Naive B cell (primary cell): ENCODE measurements at places on chromosomes 12 and 14.

GRCh38 chr14:99513183-99513694, 32.0 kb downstream of the CCNK start:
- DNase-seq, result no peak

DNA sequence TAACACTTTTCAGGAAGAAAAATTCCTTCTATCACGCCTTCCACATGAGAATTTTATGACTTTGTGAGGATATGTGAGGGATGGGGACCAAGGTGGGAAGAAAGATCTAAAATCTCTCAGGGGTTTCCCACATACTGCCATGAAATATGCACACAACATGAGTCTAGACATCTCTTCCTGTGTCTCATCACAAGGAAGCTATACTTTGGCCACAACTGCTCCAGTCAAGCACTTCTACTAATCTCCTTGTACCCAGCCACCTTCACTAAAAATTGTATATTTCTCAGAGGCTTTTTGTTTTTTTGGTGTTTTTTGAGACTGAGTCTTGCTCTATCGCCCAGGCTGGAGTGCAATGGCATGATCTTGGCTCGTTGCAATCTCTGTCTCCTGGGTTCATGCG, 3.2 kb downstream of the OSBPL8 start:
- DNase-seq, result peak; percentile 33

GRCh38 chr14:101939646-101940170, 24.7 kb upstream of the DYNC1H1 start:
- DNase-seq, result no peak

GRCh38 chr12:3611860-3612703, 121.1 kb downstream of the PRMT8 start:
- no peak for DNase-seq

- no peak for DNase-seq
Measured at GRCh38 chr12:131458931-131459772, 251.7 kb upstream of the SFSWAP start.

GRCh38 chr12:107635139-107635538, 50.5 kb upstream of the PWP1 start:
- DNase-seq, result no peak

GRCh38 chr12:11711651-11712327, 62.3 kb downstream of the ETV6 start:
- DNase-seq, result no peak

DNA sequence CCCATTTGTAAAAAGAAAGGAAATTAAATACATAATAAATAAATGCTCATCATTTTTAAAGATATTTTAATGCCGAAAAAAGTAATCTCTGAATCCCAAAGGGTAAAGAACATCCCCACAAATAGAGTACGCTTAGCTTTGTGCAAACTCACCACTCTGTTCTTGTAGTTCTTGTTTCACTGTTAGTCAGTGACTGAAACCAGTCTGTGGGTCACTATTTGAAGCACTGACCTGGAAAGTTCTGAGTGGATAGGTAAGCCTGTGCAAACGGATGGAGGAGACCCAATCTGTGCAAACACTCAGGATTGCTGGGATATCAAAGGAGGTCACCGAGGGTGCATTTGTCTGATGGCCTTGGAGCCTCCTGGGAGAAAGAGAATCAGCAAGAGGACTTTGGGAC, 68.1 kb upstream of the TSPAN11 start:
- no peak for DNase-seq

DNA sequence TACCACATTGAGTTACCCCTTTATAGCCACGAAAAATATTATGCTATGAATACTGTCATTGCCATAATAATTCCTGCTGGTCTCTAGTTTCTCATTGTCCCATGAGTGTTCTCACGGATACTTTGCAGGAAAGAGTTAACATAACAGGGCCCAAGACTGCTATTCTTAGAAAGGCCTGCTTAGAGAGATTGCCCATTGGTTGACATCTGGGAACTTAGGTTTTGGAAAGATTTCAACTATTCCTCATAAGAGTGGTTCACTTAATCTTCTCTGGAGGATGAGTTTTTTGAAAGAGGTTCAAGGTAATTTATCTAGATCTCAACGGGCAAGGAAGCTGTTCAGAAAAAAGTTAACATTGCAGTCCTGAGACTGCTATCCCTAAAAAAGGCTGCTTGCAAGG, 18.4 kb upstream of the PRPF39 start:
- no peak for DNase-seq

DNA sequence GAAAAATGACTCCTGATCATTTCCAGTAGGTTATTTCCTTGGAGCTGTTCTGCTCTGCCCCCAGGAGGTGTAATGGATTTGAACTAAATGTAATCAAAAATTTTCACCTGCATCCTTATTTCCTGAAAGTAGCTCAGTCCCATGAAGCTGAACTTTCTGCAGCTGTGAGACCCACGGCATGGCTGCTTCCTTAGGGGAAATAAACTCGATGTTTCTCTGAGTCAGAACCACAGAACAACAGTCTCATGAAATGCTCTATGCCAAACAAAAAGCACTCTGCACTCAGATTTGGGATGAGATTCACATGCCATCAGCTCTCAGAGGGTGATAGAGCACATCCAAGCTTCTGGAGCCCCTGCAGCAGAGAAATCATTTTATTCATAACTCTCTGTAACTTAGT, 224.1 kb upstream of the PLEKHG7 start:
- no peak for DNase-seq

- no peak for DNase-seq
Measured at GRCh38 chr14:20760950-20761349, 7.3 kb upstream of the EDDM3B start.

- DNase-seq, result peak; percentile 44
Measured at GRCh38 chr14:64823305-64823861, 56.3 kb downstream of the SPTB start.

GRCh38 chr14:85418721-85419120, 111.2 kb upstream of the FLRT2 start:
- no peak for DNase-seq

GRCh38 chr12:122184517-122184916, 1.6 kb downstream of the LRRC43 start:
- DNase-seq, result peak; percentile 48

DNA sequence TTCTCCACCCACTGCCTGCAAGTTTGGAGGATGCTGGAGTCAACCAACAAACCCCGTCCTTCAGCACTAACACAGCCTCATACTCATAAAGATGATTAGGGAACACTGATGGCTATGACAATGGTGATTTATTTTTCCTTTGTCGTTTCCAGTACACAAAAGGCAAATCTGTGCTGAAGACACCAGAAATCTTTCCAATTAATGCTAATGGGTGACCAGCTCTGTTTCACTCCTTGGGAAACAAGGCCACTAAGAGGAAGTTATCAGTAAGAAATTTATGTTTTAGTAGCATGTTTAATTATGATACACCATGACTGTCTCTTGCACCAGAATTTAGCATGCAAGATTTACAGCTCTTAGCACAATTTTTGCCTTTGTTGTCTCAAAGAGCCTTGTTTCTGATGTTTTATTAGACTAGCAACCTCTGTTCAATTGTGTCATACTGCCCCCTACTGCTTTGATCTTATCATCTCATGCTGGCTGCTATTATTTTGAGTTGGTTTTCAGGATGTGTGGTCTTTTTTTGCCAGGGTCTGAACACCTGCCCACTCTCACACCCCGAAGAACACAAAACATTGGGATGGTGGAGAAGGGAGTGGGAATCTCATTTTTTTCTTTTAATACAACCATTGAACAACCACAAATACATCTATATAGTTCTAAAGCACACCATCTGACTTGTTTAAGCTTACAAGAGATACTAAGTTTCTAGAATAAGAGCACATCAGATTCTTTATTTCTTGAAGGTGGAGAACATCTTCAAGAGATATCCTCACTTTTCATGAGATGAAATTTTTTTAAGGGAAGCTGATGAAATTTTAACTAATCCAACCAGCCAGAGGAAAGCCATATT, 160.9 kb downstream of the SPTSSA start:
- DNase-seq, result no peak

GRCh38 chr12:93167841-93168492, 209.8 kb upstream of the NUDT4 start:
- peak; percentile 51 for DNase-seq

GRCh38 chr12:133023566-133023965, 13.7 kb upstream of the ZNF84 start:
- no peak for DNase-seq

DNA sequence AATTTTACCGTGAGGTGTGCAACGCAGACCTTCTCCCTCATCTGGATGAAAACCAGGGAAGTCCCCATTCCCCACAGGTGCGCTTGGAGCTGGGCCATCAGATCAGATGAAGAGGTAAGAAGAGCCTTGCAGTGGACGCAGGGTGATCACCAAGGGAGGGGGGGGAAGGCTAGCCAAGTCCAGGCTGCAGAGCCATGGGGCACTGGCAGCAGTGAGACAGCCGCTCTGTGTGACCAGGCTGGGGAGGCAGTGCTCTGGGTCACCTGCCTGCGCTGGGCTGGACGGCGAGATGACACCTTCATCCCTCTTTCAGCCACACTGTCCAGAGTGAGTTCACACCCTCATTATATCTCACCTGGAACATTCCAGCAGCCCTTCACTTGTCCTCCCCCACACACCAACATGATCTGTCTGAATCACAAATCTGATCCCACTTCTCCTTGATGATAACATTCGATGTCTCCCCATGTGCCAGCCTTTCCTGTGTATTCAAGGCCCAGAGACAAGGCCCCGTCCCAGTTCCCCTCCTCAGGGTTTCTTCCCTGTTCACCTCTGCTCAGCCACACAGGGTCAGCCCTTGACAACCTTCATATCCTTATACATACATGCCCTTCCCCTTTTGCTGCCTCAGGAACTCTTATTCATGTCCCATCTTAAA, 65.9 kb upstream of the VASH1 start:
- DNase-seq, result no peak

DNA sequence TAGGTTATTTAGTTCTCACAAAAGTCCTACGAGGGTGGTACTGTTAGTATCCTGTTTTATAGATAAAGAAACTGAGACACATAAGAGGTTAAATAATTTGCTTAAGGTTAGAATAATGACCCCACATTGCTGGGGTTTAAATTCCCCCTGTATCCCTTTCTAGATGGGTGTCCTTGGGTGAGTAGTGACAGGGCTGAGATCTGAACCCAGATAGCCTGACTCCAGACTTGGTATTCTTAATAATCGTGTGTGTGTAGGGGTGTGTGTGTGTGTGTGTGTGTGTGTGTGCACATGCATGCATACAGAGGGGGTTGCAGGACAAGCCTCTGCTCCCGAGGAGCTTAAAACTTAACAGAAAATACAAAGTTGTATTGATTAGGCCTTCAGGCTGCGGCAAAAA, 96.7 kb upstream of the PSMC1 start:
- DNase-seq, result no peak

DNA sequence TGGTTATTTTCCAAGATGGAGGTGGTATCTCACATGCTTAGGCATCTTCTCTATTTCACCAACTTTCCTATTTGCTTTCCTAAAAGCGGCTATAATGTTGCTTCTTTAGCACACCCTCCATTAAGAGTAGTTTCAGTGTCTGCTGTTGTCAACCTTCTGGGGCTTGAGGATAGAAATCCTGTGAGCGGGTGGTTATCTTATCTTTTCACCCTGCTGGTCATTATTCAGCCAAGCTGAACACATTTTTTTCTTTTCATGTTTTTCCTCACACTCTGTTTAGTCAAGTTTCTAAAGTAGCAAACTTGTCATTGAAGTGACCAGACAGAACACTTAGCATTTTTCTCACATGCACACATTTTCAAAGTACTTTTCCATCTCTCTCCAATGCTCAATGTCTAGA, 104.5 kb downstream of the SLC8A3 start:
- DNase-seq, result no peak

DNA sequence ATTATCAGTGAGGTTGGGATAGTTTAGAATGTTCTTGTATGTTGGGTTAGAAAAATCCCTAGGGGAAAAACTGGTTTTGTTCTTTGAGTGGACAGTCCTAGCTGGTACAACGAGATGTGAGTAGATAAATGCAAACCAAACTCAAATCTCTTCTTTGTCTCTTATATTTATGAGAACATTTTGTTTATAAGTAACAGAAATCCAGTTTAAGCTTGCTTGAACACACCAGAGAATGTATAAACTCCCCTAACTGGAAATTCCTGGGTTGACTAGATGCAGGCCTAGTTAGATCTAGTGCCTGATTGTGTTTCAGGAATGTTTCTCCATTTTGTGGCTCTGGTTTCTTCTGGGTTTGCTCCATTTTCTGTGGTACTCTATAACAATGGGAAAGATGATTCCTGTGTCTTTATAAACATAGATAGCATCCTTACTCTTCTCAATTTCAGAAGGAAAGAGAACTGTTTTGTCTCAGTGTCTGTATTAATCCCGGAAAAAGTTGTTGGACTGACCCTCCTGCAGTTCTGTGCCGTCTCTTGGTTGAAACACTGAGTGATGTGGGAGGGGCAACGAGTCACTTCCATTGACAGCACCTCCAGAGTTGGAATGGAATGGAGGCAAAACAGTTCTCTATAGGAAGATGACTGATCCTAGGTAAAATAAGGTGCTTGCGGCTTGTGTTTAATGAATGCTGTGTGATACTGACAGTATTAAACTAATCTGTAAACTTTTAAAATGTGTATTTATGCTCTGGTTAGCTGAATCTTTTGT, 244.8 kb downstream of the TMTC2 start:
- DNase-seq, result no peak

GRCh38 chr12:11026118-11026517, 3.7 kb upstream of the TAS2R19 start:
- DNase-seq, result no peak

DNA sequence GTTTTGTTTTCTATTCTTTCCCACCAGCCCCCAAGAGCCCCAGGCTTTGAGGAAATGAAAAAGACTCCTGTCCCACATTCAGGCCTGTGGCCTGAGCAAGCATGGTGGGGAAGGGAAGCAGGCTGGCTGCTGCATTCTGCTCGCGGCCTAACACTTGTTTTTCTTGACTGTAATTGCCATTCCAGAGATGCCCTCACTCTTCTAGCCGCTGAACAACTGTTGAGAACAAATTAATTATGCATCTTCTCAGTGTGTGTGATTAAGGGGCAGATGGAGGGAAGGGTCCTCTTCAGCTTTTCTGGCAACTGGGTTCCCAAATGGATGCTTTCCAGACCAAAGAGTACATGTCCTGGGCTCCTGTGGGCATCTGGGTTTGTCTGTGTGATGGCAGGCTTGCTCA, 43.3 kb downstream of the ADCK1 start:
- DNase-seq, result no peak

- DNase-seq, result peak; percentile 1
Measured at GRCh38 chr12:63103494-63104131, 47.4 kb downstream of the AVPR1A start.

- DNase-seq, result peak; percentile 99
Measured at GRCh38 chr14:76961631-76962302, 66.7 kb downstream of the IRF2BPL start.

GRCh38 chr14:68748691-68749090, 44.2 kb downstream of the ZFP36L1 start:
- DNase-seq, result no peak

GRCh38 chr12:108337235-108338223, 1.6 kb downstream of the CMKLR1 start:
- no peak for DNase-seq
